PC-9 (cell line): ENCODE measurements at places on chromosomes 2 and 18. TPM values are rescaled to one million over a fixed set of nuclear protein-coding genes. Genes with fewer than 3 reads are reported as not detected.

The DPY30 gene
- total RNA-seq = 89.6 and 109 TPM in 2 replicates

The CWC22 gene
- total RNA-seq = 31.2 and 35.2 TPM in 2 replicates

The MERTK gene
- total RNA-seq = 1.6 and 3.4 TPM in 2 replicates

The SNED1 gene
- 2.8 and 9.6 TPM in 2 replicates for total RNA-seq

The LRPPRC gene
- total RNA-seq = 133 and 149 TPM in 2 replicates

The SLC14A1 gene
- total RNA-seq = not detected in 2 replicates

The REG3A gene
- total RNA-seq = not detected in 2 replicates

The GALR1 gene
- total RNA-seq = not detected in 2 replicates

The CCL20 gene
- total RNA-seq = not detected in 2 replicates

The RTKN gene
- 58.9 and 63.4 TPM in 2 replicates for total RNA-seq

The RGPD8 gene
- 5.0 and 7.0 TPM in 2 replicates for total RNA-seq

The PRLH gene
- not detected in 2 replicates for total RNA-seq

The DSC3 gene
- not detected in 2 replicates for total RNA-seq

The KLHL29 gene
- total RNA-seq = 3.1 and 3.4 TPM in 2 replicates

The SLC4A3 gene
- total RNA-seq = 7.3 and 9.0 TPM in 2 replicates

The MAP3K20 gene
- 58.5 and 60.5 TPM in 2 replicates for total RNA-seq
